ENCODE measurements at places on chromosomes 2 and 18. TPM values are rescaled to one million over a fixed set of nuclear protein-coding genes. Genes with fewer than 3 reads are reported as not detected.

DNA sequence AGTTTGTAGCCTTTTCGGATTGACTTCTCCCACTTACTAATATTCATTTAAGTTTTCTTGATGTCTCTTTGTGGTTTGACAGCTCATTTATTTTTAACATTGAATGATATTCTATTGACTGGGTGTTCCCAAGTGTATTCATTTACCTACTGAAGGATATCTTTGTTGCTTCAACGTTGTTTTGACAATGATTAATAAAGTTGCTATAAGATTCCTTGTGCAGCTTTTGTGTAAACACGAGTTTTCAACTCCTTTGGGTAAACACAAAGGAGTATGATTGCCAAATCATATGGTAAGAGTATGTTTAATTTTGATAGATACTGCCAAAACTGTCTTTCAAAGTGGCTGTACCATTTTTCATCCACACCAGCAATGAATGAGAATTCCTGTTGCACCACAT is 1200.9 kb downstream of the DSC3 start:
- DNase-seq = no peak

Gene DPY30
- total RNA-seq = 60.4 TPM

DNA sequence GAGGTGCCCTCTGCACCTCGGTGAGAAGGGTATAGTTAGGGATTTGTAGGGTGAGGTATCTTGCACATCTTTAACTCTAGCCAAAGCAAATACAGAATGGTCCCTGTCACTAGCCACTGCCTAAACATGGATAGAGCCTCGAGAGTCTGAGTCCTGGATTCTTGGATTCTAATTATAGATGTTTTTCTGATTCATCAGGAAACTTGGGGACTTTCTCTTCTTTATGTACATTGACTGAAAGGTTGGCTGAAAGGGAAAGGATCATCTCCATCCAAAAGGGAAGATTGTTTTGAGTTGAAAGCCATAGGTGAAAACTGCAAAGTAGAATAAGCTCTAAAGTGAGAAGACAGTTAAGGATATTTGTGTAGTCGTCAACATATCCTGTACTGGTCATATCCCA is 8.2 kb downstream of the STK36 start:
- no peak for DNase-seq

DNA sequence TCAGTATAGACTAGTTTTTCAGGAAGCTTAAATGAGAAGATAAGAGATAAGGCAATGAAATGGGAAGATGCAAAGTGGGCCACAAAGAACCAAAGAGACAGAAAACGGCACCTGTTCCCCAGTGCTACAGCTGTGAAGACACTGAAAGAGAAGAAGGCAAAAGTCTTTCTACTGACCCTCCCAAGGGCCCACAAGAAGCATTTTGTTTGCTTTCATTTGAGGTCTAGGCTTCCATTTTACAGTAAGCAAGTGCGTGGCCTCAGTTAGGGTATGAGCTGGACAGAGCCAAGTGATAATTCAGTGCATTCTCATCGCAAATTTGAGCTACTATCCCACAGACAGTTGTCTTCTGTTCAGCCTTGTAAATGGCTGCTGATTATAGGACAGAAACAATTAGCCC is 53.4 kb upstream of the STK17B start:
- DNase-seq = no peak

Gene ZNF521
- 12.7 TPM for total RNA-seq

- no peak for DNase-seq
Measured at GRCh38 chr2:50006327-50006726, 852.0 kb upstream of the FSHR start.

Gene FNDC4
- total RNA-seq = 1.6 TPM

DNA sequence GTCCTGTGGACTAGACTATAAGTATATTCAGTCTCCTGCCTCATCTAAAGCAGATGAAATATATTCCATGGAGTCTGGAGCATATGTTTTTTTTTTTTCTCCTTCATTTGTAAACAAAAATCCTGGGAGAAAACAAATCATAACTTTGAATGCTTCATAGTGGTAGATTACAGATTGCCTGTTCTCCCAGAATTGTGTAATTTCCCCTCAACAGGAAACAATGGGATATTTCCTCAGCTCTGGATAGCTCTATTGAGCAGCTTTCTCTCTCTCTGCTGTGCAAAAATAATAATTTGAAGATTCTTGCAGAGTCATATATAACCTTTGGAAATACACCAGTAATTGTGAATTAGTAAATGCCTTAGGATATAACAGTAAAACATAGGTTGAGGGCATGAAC is 1406.6 kb upstream of the ACVR2A start:
- no peak for DNase-seq

Gene ALPP
- 6.0 TPM for total RNA-seq

- DNase-seq = no peak
Measured at GRCh38 chr18:3715231-3716080, 265.5 kb downstream of the TGIF1 start.

Gene SLC38A11
- total RNA-seq = 0.44 TPM

Gene C2orf78
- total RNA-seq = not detected

GRCh38 chr2:176562359-176563078 is 293.3 kb downstream of the MTX2 start:
- DNase-seq = no peak

- no peak for DNase-seq
Measured at GRCh38 chr2:59076079-59076619, 835.0 kb upstream of the FANCL start.

- no peak for DNase-seq
Measured at GRCh38 chr2:215028231-215028630, 110.2 kb downstream of the ABCA12 start.

- no peak for DNase-seq
Measured at GRCh38 chr2:20419007-20419576, 27.8 kb upstream of the RHOB start.

DNA sequence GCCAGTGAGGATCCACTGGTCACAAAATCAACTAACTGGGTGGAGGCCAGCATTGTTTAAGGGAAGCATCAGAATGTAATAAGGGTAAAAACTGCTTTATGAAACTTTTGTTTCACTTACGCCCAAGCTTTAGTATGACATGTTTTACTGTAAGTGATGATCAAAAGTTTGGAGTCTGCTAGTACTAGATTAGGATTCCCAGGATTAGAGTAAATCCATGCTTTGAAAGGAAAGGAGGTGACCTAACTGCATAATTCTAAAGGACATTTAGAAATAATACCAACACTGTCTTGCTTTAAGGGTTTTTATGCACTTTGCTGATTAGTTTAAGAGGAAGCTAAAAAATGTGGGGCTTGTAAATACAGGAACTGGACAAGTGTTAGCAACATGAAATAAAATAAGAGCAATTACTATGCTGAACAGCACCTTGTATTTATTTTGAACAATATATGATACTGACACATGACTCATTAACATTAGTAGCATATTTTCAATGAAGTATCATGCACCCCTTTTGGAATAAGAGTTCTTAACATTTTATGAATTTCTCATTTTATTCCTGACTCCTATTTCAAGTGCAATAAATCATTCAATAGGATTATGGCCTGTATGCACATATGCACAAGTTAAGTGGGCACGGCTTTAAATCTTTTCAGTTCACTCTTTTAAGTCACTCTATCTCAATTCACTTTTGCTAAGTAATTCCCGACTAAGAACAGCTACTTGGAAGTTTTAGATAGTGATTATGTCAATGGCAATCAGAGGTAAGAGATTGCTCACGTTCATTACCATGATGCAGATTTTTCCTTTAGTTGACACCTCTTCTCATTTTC is 62.5 kb downstream of the STK39 start:
- no peak for DNase-seq

DNA sequence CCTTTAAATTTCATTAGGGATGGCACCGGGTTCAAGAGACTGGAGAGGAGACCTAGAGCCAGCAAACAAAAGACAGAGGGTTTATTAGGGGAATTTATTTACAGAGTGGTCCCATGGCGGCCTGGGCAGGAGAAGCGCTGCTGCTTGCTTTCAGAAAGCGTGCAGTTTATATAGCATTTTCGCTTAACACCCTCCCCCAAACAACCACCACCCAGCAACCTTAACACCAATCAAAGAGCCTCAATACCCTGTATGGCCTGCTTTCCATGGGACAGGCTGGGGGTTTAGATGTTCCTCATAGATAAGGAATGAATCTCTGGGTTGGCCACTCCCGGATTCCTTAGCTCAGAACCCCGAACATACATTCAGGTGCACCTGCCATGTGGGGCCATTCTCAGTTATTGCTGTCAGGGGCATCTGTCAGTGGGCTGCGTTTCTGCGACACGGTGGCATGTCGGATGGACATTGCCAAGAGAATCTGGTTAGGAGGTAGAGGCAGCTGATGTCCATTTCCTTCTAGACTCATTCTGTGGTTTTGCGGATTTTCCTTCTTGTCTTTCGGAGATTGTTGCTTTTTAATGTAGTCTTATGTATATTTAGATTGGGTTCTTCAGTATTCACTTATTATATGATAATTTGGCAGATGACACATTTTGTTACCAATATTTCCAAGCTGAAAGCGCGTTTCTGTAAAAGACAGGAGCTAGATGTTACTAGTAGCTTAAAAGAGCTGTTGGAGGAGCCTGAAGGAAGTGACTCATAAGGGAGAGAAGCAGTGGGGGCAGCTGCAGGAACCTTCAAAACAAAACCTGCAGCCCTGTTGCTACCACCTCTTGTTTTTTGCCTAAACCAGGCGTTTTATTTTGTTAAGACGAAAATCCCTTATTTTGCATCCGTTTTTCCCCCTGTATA is 7.2 kb downstream of the AGAP1 start:
- DNase-seq = no peak

DNA sequence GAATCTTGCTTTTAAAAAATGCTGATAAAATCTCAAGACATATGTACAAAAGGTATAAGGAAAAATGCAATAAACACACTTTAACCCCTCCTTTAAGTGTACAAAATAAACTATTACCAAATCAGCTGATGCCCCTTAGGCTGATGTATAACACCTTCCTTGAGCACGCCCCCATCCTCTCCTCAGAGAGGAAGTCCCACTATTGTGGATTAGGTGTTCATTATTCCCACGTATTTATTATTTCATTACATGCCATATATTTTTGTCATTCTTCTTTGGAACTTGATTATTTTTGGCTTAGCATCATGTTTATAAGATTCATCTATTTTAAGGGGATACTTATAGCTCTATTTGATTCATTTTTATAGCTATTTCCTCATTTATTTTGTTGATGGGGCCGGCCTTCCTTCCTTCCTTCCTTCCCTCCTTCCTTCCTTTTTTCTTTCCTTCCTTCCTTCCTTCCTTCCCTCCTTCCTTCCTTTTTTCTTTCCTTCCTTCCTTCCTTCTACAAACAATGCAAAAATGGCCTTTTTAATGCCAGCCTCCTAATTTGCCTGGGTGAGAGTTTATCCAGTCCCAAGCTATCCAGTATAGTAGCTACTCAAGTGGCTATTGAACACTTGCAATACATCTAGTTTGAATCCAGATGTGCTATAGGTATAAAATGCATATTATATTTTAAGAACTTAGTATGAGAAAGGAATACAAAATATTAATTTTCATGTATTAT is 4.0 kb downstream of the SERPINB13 start:
- no peak for DNase-seq

Gene CFAP65
- total RNA-seq = 7.6 TPM

GRCh38 chr2:164456619-164457018 is 164.7 kb downstream of the GRB14 start:
- no peak for DNase-seq

Gene VWA3B
- 7.9 TPM for total RNA-seq

DNA sequence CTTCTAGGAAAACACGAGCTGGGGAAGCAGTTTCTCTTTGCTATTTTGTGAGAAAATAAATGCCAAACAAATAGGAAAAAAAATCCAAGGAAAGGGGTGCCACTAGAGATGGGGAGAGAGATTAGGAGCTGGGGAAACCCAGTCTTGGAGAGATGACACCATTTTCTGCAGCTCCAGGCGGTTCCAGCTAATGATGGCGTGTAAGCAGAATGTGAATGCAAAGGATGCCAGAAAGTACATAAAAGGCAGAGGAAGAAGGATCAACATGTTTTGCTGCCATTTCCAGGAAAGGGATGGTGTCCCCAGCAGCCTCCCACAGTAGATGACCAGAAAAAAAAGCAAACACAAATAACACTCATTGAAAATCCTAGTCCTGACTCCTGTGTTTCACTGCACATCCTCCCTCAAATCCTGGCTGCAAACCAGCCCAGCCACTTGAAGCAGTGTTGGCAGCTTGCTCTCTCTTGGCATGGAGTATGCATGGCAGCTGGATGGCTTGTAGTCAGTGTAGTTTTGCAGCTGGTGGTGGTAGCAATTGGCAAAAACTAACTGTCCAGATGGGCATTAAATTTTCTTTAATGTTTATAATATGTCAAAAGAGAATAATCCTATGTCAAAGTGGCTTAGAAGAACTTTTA is 93.6 kb downstream of the FTCDNL1 start:
- DNase-seq = no peak

GRCh38 chr2:17610521-17610920 is 70.0 kb downstream of the VSNL1 start:
- DNase-seq = no peak

GRCh38 chr2:226835420-226835795 is 446 bp upstream of the RHBDD1 start:
- no peak for DNase-seq

GRCh38 chr2:151826737-151827157 is 1.5 kb downstream of the ARL5A start:
- DNase-seq = no peak

- no peak for DNase-seq
Measured at GRCh38 chr2:197234671-197235191, 75.8 kb downstream of the ANKRD44 start.

- DNase-seq = no peak
Measured at GRCh38 chr2:39731546-39731945, 47.5 kb downstream of the THUMPD2 start.

DNA sequence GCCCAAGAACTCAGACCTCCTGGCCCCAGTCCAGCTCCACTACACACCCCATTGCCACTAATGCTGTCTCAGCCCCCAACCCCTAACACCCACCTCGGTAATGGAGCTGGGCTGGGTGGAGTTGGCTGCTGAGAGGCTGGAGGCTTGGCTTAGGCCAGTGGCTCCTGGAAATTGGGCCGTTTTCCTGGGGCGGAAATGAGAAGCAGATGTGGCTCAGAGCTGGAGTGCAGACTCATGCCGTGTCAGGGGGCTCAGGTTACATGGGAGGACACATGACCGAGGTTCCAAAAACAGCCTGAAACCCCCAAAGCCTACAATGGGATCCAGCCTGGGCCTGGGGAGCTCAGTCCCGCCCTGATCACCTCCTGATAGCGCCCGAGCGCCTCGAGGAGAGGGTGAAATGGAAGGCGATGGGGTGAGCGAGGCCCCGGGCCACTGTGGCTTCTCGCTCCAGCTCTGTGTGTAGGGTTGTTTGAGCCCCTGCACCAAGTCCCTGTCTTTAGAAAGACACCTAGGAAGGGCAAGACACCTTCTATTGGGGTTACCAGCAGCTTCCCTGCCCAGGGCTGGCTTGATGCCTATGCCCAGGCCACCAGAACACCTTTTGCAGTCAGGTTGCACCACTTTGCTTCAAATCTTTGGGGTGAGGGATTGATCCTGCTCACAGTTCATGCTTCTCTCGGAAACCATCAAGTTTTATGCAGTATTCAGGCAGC is 175.7 kb upstream of the HAAO start:
- no peak for DNase-seq

Gene NR4A2
- total RNA-seq = 4.0 TPM

Gene ZNF532
- 54.0 TPM for total RNA-seq
